Activated CD4-positive, alpha-beta T cell treated with anti-CD3 and anti-CD28 coated beads, Interleukin-2, amount 50 U/mL, for 4 hours (primary cell): ENCODE measurements at places on chromosomes 2 and 18.

DNA sequence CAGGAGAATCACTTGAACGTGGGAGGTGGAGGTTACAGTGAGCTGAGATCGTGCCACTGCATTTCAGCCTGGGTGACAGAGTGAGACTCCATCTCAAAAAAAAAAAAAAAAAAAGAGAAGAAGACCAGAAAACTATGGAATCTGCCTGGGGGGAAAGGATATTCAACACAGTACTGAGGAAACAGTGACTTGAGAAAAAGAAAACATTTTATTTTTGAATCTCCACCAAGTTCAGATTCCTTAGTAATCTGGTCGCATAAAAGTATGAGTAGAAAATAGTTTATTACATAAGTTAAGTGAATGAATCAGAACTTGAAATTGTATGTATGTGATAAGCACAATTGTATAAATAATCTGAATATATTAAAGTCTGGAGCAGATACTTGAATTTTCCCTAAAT lies 13.0 kb upstream of the HAT1 start:
- DNase-seq = no peak

DNA sequence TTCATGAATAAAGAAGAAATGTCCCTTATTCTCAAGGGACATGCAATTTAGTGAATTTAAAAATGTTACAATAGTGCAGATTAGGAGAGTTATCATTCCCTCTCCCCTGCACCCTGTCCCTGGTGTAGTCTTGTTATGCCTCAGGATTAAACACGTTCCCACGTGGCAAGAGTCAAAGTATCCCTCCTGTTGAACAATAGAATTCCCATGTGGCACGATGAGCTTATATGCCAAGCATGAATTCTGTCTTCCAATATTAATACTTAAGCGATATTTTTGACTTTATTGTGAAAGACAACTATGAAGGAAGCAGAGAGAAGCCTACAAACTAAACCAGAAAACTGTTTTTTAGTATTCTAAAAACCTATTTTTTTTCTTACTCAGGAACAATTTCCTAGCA lies 36.7 kb upstream of the SPAG16 start:
- DNase-seq = no peak

DNA sequence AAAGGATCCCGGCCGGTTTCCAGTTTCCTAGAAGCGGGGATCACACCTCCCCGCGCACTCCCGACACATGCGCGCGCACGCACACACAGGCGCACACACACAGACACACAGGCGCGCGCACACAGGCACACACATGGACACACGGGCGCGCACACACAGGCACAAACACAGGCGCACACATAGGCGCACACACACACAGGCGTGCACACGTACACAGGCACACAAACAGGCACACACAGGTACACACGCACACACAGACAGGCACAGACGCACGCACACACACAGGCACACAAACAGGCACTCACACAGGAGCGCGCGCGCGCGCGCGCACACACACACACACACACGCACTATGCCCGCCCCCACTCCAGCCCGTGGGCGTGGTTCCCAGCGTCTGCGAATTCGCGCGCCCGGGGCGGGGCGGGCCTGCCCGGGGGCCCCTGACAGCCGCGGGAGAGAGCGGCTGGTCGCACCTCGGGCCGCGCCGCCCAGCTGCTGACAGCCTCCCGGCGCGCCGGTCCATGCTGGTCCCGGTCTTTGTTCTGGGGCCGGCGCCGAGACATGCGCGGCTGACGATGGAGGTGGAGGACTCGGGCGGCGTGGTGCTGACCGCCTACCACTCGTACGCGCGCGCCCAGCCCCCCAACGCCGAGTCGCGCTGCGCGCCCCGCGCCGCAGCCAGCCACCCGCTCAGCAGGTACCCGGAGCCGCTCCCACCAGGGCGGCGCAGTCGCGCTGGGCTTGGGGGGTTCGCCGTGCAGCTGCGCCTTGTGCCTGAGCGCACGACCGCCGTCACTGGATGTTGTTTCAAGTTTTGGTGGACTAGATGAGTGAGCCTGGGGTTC lies at the start of gene ARHGAP28:
ARHGAP28 (plus strand) TSS at position 470 of the 845 bp plus-strand sequence; CDS start at position 576, 106 bp downstream.
- DNase-seq = no peak

DNA sequence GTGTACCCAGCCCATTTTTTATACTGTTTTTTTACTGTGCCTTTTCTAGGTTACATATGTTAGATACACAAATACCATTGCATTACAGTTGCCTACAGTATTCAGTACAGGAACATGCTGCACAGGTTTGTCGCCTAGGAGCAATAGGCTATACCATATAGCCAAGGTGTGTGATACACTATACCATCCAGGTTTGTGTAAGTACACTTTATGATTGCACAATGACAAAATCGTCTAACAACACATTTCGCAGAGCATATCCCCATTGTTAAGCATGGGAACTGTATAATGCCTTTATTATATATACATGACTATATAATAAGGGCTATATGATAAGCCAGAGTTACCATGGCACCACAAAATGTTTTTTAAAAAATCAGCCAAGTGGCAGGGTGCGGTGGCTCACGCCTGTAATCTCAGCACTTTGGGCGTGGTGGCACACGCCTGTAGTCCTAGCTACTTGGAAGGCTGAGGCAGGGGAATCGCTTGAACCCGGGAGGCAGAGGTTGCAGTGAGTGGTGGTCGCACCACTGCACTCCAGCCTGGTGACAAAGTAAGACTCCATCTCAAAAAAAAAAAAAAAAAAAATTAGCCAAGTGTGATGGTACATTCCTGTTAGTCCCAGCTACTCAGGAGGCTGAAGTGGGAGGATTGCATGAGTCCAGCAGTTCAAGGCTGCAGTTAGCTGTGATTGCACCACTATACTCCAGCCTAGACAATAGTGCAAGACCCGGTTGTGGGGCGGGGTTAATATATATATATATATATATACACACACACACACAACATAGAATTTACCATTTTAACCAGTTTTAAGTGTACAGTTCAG lies 2.8 kb upstream of the CENPA start:
- no peak for DNase-seq

DNA sequence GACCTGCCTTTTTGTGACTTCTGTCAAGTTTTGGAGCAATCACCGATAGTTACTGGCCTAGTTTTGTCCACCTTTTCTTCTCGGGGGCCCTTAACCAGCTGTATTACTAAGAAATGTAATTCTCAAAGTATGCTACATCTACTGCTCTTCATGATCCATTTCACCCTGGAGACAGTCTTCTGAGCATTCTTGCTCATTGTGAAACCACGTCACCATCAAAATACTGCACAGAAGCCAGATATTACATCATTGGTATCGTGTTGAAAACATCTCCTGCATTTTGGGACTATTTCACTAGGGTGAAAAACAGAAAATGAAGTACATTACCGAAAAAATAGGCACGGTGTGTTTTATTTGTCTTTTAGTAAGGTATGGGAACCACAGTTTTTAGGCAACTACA lies 11.7 kb downstream of the LYPD6B start:
- no peak for DNase-seq

GRCh38 chr2:156196031-156196430 lies 136.5 kb downstream of the NR4A2 start:
- no peak for DNase-seq

DNA sequence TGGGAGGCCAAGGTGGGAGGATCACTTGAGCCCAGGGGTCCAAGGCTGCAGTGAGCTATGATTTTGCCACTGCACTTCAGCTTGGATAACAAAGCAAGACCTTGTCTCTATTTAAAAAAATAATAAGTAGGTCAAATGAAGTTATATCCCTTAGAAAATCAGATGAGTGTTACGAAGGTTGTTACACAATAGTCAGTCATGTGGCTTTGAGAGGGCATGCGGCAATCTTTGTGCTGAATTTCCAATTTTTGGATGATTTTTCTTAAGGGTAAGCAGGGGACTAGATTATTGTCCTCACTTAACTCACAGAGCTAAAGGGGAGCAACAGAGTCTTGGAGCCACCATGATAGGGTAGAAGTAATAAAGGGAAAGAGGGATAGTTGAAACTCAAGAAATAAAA lies 71.8 kb downstream of the B3GNT2 start:
- no peak for DNase-seq

DNA sequence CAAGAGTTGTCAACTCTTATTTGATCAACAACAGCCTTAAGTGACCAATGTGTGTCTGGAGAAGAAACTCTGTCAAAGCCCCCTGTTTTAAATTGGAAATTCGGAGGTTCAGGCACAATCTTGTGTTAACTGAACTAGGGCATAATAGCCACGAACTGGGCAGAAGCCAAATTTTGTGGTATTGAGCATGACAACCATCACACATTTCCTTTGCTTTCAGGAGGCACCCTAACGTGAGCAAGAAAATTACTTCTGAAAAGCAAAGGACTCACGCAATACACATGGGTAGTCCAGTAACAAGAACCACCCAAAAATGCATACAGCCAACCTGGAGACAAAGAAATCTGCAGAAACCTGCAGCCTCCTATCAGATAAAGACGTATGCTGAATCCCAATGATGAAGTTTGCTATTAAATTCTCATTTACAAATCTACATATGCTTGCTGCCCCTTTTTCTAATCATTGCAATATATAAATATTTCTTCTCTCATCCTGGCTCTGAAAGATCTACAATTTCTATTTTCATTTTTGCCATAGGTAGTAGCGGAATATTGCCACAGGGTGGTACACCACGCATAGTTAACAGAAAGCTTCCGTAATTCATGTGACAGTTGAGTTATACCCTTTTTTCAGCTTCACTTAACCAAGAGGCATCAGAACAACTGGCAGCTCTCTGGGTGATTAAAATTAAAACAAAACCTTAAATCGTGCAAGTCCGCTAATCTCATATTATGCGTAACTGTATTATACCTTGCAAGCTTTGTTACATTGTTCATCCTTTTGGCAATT lies 495.8 kb downstream of the NRXN1 start:
- no peak for DNase-seq

DNA sequence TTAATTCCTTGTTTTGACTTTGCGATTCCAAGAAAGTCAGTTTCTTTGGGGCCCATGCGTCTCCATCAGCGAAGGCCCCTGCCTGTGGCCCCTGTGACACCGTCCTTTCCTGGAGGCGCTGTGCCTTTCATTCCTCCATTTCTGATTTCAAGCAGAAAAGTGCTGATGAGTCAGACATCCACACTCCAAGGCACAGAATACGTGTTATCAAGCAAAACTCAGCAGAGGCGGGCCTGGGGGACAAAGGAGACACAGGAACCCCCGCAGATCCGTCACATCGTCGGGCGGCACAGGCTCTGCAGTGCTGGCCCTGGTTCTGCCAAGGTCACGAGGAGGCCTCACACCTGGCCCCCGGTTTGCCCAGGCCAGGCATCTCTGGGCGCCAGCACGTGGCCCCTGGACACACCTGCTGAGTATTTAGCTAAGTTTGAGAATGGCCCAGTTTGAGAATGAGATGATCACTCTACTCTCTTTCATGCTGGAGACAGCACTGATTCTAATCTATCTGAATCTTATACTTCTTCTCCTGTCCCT lies 7.2 kb upstream of the SALL3 start:
- DNase-seq = no peak

DNA sequence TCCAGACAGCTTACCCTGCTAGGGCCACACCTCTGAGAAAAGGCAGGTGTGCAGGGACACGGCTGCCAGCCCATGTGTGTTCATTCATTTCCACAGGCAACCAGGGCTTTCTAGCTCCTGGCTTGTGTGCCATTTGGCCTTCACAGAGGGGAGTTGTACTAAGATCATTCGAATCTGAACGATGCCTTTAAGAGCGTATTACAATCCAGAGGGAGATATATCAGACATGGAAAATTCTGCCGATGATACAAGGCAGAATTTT lies 64.2 kb upstream of the OTOF start:
- DNase-seq = no peak

DNA sequence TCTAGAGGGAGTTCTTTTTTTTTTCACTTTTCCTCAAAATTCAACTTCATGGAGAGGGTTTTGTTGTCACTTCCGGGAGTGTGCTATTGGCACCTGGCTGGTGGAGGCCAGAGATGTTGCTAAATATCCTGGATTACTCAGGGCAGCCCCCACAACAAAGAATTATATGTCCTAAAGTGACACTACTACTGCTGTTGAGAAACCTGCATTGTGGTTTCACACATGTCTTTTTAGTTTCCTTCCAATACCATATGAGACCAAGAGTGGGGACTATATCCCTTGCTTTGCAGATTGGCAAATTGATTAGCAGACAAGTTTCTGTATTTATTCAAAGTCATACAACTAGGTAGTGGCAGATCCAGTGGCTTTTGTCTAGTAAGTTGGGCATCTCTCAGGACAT lies 826.8 kb downstream of the TRIB2 start:
- no peak for DNase-seq

- no peak for DNase-seq
Observed at GRCh38 chr2:108946442-108946841, 42.6 kb downstream of the EDAR start.

DNA sequence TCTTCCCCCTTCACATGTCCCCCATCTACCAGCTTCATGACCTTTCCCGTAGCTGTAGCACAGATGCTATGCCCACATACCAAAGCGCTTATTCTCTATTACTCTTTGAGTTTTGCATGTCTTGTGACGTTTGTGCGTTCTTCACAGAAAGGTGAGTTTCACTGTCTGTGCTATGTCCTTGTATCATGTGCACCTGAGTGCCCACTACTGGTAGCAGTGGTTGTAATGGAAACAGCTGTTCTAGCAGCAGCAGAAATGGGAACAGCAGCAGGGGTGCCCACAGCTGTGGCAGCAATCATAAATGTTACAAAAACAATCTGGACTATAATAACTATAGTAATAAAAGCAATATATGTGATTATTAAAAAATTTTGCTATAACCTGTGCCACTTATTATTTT lies 127.1 kb downstream of the STK39 start:
- DNase-seq = no peak

DNA sequence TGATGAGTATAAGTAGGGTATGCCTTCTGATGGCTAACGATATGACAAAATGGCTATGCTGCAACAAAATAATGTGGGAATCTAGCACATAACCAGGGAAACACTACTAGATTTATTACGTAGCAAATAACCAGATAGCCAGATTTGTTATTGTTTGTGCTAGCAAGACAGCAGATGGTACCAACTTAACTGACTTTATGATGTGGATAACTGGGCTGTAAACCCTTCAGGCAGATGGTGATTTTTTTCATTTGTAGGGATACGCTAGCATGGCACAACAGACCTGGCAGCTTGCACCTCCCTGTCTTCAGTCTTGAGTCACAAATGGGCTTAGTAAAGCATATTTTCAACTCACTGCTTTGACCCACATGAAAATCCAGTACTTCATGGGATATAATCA lies 48.7 kb downstream of the PRELID3A start:
- no peak for DNase-seq

- DNase-seq = no peak
Observed at GRCh38 chr2:76997296-76997695, 524.9 kb downstream of the LRRTM4 start.

GRCh38 chr2:148106331-148106730 lies 85.4 kb downstream of the MBD5 start:
- DNase-seq = no peak
